ENCODE measurements at places on chromosomes 6 and 20.

DNA sequence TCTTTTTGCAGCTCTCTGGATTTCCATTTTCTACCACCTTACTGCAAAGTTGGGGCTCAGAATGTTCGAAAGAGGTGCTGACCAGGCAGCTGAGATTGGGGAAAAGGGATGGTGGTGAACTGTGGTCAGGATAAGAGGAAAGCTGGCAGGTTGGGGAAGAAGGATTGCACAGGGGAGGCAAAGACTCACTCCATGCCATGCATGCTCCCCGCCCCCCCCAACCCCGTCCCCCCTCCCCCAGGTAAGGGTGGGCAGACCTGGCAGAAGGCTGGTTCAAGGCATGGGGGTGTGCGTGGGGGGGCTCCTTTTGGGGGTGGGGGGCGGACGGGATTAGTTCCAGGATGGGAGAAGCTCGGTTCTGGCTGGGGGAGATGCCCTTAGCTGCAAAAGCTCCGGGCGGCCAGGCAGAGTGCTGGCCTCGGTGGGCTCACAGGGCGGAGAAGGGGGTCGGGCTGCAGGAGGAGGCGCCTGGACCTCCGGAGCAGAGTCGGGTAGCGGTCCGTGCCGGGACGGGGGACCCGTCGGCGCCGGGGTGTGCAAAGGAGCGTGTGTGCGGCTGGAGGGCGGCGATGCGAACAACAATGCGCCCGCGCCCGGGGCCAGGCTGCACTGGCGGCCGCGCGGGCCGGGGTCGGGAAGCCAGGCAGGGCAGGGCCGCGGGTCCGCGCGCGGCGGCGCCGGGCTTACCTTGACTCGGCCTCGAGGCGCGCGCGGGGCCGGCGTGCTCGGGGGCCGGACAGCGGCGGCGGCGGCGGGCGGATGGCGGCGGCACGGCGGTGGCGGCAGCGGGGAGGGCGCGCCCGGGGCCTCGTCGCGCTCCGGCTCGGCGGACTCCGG, 880 bp downstream of the ADNP start:
- H3K4me3 ChIP-seq, result peak overlapping the region; percentile 92
- DNase-seq, result peak; percentile 62
- no peaks in the 10 kb centered on the region for H3K36me3 ChIP-seq
- H3K4me1 ChIP-seq, result peaks cover 14% of the 10 kb centered on the region

DNA sequence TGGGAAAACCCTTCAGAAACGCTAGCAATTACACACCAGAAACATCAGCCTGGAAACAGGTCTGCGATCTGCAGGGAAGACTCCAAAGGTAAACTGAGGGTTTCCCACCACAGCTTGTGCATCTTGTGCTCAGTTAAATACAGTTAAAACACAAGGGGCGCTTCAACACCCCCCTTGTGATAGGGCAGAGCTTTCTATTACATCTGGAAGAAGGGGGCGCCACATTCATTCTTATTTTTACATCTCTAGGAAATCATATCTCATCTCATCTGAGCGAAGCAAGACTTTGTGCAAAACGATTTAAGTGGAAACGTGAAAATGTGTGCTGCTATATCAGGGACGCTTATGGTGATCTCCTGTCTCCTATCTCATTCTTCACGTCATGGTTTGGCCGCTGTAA, 58.5 kb downstream of the PRND start:
- DNase-seq, result no peak
- H3K4me1 ChIP-seq, result no peaks in the 10 kb centered on the region
- H3K36me3 ChIP-seq, result no peaks in the 10 kb centered on the region
- H3K4me3 ChIP-seq, result no peak overlapping the region
- H3K27me3 ChIP-seq, result no peaks in the 10 kb centered on the region

DNA sequence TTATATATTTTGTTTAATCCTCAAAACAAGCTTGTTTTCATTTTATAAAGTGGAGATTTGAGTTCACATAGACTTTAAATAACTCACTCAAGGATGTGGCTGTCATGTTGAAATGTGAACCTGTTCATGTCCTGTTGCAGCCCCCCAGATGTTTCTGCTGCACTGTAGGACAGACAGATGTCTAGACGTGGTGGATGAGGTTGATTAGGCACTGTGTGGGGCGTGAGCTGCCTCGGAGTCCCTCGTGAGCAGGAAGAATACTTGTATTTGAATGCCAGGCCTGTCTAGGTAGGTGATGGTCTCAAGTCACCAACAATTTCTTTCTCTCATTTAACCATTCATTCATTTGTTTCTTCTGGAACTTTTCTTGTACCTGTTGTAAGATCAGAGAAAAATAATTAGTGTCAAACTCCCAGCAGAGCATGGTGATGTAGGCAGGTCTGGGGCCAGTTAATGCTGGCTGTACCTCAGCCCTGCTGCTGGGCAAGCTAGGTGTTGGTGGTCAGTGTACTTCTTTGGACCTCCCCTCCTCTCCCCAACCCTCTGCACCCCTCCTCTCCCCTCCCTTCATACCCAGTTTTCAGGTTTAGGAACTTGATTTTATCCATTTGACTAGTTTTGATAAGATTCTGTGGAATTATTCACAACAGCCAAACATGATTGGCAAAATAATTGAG, 34.0 kb downstream of the AFDN start:
- H3K27ac ChIP-seq, result no peak overlapping the region
- no peaks in the 10 kb centered on the region for H3K36me3 ChIP-seq
- no peak for DNase-seq
- no peaks in the 10 kb centered on the region for H3K27me3 ChIP-seq
- H3K4me1 ChIP-seq, result peaks cover 8% of the 10 kb centered on the region

DNA sequence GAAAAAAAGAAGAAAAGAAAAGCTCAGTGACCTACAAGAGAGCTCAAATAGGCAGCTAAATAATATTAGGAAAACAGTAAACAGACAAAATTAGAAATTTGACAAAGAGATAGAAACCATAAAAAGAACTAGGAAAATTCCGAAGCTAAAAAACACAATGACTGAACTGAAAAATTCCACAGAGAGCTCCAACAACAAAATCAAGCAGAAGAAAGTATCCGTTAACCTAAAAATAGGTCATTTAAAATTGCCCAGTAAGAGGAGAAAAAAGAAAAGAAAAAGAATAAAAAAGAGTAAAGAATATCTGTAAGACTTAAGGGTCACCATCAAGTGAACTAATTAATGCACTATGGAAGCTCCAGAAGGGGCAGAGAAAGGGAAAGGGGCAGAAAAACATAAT, 6.6 kb upstream of the ECHDC1 start:
- H3K27ac ChIP-seq, result no peak overlapping the region
- no peak overlapping the region for H3K4me3 ChIP-seq
- H3K36me3 ChIP-seq, result no peaks in the 10 kb centered on the region
- no peak for DNase-seq
- H3K27me3 ChIP-seq, result no peaks in the 10 kb centered on the region

DNA sequence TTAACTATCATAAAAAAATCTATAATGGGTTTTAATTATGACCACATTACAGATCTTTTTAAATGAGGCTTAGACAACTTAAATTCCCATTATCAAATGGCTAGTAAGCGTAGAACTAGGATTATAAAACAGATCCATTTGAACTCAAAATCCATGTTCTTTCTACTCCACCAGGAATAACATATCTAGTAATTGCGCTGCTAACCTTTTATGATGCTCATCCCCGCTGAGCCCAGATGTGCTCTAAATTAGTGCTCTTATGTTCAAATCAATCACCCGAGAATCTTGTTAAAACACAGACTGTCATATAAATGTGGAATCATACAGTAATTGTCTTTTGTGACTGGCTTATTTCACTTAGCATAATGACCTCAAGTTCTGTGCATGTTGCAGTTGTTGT, 903.1 kb downstream of the PHF3 start:
- no peak overlapping the region for H3K27ac ChIP-seq
- no peaks in the 10 kb centered on the region for H3K27me3 ChIP-seq
- H3K4me1 ChIP-seq, result no peaks in the 10 kb centered on the region
